T-cell (primary cell): ENCODE measurements at places on chromosomes 12 and 14.

GRCh38 chr12:49331380-49332222 lies 5.4 kb downstream of the C1QL4 start:
- no peak for DNase-seq

- no peak for DNase-seq
Measured at GRCh38 chr12:95343461-95344230, 126.0 kb downstream of the VEZT start.

DNA sequence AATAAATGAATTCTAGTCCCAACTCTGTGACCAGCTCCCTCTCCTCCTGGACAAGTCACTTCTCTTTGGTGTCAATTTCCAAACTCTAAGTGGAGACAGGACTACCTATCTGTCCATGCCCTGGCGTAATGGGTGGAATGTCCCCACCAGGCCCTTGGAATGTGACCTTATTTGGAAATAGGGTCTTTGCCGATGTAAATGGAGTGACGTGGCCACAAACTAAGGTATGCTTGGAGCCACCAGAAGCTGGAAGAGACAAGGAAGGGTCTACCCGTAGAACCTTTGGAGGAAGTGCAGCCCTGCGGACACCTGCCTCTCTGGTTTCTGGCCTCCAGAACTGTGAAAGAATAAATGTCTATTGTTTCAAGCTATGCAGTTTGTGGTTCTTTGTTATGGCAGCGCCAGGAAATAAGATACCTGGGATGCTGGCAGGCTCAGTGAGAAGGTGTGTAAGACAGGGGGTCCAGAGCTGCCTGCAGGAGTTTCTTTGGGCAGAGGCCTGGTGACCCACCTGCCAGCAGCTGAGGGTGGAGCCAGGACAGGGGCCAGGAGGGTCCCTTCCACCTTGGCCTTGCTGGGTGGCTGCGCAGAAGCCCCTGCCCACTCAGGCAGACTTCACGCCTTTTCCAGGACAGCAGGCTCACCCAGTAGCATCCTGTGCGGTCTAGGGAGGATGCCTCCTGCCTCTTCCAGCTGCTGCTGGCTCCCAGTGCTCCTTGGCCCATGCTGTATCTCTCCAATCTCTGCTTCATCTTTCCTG lies 45.8 kb downstream of the ARL6IP4 start:
- no peak for DNase-seq

DNA sequence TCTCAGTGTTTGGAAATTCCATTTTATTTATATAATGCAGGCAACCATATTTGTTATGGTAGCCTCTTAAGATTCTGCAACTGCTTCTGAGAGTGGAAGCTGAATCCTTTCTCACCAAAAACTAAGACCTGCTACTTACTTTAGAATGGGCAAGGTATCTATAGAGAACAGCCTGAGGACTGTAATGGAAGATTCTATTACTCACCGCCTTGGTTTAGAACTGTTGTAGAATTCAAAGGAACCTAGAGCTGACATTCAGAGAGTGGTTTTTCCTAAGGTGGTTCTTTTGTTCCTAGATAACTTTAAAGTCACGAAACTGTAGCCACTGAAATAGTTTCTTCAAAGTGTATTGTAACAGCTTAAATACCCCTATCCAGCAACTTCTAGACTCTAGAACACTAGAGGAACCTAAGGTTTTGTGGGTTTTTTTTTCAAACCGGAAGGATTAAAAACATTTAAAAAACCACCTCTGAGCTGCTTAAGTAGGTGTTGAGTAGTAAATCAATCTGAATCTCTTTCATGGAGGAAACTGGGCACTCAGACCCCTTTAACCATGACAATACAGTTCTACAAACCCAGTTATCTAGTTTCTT lies 4.2 kb downstream of the TDP1 start:
- no peak for DNase-seq

DNA sequence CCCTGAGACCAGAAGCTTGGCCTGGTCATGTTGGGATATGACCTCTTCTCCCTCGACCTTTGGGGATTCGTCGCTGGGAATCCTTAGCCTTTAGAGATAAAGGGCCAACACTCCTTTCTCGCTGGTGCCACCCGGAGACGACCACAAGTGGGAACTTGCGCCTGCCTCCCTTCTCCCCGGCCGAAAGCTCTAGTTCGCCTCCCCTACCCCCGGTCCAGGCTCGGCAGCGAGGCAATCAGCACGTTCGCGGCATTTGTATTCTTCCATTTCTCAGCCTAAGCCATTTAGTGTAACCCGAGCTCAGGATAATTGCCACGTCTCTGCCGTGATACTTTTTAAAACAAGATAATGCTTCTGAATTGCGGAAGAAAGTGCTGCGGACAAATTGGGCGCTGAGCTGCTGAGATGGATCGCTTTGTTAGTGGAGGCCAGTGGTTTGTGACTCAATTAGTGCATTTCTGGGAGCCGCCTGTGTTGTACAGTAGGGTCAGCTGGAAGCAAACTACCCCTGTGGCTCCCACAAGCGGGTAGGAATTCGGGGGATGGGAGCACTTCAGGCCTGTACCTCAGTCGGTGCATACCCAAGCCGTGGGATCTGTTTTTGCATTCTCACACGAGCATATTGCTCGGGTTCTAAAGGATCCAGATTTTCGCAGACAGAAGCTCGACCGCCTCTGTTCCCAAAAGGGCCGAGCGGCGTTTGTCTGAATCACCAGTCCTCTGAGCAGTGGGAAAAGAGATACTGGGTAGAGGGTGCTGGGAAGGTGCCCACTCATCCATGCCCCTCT lies 6.8 kb upstream of the SIX1 start:
- DNase-seq: no peak

DNA sequence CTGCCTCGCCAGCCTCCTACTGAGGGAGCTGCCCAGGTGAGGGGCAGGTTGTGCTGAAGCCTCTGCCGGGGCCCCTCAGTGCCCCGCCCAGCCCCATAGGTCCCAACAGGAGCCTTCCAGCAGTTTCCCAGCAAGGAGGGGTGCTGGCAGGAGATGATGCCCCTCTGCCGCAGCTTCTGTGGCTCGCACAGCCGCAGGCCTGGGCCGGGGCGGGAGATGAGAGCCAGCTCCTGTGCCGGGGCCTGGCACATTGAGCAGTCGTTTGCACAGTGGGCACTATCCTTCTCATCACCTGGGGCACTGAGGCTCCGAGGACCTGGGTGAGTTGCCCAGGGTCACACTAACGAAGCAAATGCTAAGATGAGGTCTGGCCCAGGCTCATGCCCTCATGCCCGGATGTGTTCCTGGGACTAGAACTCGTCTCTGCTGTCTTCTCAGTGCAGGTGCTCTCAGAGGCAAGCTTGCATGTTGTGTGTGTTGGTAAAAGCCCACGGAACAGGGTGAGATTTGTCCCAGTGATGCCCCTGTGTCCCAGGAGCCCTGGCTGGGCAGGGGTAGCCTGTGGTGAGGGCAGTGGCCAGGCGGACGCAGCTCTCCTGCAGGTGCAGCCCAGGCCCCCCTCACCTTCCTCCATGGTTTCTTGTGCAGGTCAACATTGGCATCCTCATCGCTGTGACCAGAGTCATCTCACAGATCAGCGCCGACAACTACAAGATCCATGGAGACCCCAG lies 177.5 kb downstream of the ADGRD1 start:
- DNase-seq: no peak

DNA sequence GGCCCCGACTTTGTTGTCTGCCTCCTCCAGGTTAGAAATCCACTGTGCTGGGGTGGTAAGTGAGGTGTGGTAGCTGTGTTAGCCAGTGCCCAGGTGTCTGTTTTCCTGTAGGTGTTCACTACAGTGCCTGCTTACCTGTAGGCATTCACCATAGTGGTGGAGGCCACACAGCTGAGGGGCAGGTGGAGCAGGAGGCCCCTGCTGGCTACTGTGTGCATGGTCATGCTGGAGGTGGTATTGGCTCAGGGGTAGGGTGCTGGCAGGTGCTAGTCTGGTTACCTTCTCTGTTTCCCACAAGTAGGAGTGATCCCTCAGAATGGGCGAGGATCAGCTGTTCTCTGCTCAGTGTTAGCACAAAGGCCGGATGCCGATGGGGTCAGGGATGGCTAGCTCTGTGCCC lies 217.3 kb downstream of the SYT10 start:
- no peak for DNase-seq

DNA sequence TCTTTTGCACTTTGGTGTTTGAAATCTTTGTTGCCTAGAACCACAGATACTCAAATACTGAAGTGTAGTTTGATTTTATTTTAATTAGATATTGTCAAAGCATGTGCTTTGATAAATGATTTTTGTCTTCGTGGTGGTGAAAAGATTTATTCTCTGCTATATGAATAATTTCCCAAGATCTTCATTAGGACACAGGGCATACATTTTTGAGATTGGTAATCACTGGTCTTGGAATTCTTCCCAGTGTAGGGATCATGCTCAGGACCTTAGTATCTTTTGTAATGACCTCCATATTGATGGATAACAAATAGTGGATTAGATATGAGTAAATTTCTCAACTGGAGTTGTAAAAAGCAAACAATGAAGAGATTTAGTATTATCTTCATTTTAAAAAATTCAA lies 28.2 kb downstream of the TBK1 start:
- no peak for DNase-seq
